SK-N-SH (cell line): ENCODE measurements at places on chromosomes 1 and 21.

- no peak for DNase-seq
Measured at GRCh38 chr1:69707103-69707502, 139.4 kb downstream of the LRRC7 start.

GRCh38 chr1:76627901-76628300 lies 239.4 kb upstream of the ST6GALNAC5 start:
- DNase-seq, result no peak

DNA sequence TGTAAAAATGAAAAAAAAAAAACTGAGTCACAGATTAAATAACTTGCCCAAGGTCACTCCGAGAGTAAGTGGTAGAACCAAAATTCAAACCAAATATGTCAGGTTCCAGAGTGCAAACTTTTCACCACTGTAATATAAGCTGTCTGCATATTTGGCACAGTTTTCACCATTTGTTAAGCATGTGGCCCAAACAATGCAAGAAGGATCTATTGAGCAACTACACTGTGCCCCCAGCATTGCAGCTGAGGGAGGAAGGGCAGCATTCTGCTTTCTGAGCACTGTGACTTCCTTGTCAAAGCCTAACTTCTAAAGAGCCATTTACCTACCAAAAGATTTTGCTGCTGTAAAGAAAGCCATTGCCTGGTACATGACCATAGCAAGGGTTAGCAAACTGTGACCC lies 133.4 kb downstream of the SYT2 start:
- DNase-seq, result no peak

DNA sequence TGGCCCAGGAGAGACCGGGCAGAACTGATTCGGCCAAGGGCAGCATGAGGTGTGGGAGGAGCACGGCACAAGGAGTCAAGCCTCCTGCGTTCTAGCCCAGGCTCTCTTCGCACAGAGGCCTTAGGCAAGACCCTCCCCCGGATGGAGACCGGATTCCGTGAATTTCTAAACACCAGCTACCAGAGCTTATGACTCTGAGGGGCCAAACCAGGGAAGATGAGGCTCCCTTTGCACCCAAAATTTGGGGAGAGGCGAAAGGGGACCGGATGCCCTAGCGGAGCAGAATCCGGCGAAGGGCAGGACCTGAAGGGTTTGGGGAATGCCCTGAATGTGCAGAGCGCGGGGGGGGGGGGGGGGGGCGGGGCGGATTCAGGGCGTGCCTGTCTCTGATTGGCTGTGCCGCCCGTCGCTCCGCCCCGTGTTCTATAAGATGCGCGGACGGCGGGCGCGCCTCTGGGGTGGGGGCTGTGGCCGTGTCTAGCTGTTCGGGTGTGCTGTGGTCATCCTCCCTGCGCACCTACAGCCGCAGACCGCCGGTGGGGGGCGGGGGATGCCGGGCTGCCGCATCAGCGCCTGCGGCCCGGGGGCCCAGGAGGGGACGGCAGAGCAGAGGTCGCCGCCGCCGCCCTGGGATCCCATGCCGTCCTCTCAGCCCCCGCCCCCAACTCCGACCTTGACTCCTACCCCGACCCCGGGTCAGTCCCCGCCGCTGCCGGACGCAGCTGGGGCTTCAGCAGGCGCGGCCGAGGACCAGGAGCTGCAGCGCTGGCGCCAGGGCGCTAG lies at the start of gene TRNP1:
TRNP1 (plus strand) TSS at position 456 of the 783 bp plus-strand sequence; CDS start at position 551, 95 bp downstream.
- DNase-seq, result peak; percentile 97

DNA sequence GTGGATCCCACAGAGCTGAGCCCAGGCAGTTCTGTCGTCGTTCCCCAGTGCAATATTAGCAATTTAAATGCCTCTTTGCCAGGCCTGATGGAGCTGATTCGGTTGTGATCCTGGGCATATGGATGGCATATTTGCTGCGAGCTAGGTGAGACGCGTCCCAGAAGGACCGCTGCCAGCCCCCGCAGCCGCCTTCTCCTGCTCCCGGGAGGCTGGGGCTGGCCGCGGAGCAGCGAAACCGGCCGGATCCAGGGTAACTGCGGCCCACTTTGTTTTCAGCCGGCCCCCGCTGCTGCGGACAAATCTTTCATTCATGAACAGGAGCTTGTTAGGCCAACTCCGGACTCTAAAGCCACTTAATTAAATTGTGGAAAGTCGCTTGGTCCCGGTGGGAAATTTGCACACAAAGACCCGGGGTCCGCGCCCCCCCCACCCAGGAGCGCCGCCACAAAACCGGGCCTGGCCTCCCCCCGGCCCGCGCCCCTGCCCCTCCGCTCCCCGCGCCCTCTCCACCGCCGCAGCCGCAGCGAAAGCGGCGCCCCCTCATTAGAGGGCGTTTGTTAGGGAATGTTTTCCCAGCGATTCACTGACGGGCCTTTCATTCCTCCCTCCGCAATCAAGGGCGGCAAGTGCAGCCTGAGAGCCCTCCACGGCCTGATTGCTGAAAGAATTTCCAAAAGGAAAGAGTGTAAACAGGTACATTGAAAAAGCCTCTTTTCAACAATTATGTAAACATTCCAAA lies 383.3 kb downstream of the RRAGC start:
- peak; percentile 27 for DNase-seq

DNA sequence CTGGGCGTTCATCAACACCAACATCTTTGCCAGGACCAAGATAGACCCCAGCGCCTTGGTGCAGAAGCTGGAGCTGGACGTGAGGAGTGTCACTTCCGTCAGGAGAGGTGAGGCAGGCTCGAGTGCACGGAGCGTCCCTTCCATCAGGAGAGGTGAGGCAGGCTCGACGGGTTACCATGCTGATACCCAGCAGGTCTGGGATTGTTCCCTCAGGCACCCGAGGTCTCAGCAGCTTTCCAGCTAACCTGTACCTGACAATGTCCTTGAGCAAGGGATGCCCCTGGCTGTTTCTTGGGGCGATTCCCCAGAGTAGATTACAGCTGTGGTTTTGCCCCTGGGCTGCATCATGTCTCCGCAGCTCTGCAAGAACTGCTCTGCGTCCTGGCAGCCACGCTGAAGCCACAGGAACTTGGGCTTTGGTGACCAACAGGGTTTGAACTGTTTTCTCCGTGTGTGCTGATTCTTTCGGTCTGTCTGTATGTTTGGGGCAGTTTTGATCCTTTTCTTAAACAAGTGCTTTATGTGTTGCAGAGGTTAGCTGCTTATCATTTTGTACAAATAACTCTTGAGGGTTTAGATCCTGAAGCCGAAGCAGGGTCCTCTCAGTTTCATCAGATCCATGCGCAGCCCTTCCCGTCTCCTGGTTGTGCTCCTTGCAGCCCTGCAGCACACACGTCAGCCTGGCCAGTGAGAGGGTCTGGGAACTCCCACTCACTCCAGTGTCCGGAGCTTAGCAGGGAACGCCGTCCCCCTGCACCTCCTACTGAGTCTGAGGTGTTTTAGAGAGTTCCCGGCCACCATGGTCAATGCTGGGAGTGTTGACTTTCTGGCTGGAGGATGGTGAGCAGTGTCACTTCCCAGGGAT lies 4.1 kb downstream of the SLX9 start:
- no peak for DNase-seq

DNA sequence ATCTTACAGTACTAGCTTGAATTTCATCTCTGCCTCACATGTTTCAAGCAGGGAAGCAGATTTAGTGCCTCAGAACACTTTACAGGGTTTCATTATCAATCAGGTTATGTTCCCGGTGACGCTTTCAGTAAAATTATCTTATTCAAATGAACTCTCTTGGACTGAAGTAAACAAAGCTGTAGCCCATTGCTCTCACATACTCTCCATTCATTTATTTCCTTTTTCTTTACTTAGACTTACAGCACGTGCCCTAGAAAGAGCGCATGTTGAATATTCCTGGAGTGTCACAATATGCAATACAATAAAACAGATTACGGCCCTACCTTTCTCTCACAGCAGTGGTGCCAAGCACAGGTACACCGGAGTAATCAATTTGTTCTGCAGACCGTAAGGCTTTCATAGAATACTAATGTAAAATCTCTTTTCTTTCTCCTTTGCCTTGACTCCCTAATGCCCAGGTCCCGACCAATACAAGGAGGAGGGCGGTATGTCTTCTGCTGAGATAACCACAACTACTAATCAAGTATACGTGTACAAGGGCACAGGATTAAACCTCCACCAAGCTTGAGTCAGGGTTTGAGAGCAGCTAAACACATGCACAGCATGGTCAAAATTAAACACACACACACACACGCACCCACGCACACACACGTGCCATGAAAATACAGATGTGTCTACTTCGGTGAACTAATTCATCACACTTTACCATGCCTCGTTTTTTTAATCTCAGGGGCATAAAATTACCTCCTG lies 62.8 kb downstream of the NRIP1 start:
- no peak for DNase-seq
